ENCODE measurements at places on chromosomes 2 and 18.

DNA sequence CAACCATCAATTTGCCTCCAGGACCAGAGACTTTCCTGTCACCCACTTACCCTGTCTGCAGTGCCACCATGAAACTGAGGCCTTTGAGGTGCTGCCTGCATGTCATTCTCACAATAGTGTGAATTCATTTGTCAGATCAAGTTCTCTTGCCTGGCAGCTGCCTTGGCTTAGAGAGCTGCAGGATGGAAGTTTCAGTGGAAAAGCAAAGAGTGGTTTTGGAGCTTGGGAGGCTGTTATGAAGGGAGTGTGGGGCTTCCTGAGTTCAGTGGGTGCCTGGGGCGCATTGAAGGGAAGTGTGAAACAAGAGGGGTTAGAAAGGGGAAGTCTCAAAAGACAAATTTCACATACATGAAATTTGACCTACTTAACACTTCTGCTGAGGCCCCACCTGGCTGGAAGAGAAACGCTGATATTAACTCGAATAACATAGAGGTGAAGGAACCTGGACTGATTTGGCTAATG is 7.9 kb upstream of the LBH start:
- no peak for DNase-seq

DNA sequence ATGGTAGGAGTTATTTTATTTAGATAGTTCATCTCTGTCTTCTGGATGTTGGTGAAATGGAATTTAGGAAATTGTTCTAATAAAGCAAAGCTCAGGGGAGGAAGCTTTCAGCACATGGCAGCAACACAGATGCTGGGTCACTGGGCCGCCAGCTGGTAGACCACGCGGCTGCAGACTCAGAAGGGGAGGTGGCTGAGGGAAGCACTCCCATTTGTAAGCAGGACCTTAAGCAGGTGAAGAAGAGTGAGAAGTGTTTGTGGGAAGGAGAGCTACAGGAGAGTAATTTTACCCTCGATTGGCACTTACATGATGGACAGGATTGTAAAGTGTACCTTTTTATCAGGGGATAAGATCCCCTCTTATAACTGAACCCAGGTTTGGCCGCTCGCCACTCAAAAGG is 24.4 kb downstream of the NMS start:
- no peak for DNase-seq

- no peak for DNase-seq
These were observed 101.6 kb upstream of the SIX3 start for GRCh38 chr2:44839771-44840502.

DNA sequence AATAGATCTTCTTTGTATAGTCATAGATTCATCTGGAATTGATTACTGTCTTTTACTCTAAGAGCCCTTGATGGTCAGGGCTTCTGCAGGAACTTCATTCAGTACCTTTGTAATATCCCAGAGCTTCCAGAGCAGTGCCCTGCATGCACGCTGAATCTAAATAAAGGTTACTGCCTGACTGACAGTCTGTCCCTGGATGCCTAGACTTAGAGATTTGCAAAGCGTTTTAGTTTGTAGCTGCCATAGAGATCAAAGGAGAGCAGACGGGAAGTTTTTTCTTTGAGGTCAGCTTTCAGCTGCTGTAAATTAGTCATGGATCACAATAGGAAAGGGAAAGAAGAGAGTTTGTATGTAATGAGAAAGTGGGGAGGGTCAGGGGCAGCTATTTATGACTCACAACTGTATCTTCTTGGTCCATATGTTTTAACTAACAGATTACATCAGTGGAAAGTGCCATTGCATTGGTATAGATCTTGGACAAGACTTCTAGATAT is 45.2 kb upstream of the NYAP2 start:
- no peak for DNase-seq

- no peak for DNase-seq
These were observed 65.9 kb downstream of the CDH20 start for GRCh38 chr18:61398961-61399705.

GRCh38 chr2:1837022-1837421 is 92.7 kb upstream of the PXDN start:
- DNase-seq, result no peak

DNA sequence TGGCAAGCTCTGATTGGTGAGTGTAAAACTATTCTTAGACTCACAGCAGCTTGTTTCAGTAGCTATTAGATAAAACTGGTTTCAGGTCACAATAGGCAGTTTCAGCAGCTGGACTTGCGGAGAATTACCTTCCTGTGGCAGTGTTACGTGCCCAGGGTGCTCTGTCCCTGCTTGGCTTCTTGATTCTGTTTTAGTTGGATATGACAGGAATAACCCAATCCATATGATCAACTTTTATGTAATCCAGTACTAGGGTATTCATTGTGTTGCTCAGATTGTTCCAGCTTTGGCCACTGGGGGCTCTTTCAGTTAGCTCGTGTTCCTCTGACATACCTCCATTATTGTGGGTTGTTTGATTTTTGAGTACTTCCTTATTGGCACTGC is 43.1 kb downstream of the INPP4A start:
- no peak for DNase-seq

DNA sequence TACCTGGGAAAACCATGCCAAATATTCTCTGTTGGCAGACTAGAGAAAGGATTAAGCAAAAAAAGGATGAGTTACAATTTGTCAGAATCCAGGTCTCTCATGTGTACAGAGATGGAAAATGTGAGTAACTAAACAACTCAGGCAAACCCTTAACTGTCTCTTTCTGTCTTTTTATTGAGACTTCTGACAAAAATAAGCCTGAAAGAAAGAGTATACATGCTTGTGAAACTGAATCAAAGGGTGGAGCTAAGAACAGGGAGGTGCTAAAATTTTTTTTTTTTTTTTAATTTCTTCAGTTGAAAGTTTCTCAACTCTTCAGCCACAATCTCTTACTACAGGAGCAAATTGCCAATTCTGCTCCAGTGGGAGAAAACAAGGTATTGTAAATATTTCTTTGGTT is at the start of gene SERPINB10:
SERPINB10 (plus strand) TSS at position 295 of the 400 bp plus-strand sequence. CDS start 7,553 bp downstream, outside the sequence.
- no peak for DNase-seq

DNA sequence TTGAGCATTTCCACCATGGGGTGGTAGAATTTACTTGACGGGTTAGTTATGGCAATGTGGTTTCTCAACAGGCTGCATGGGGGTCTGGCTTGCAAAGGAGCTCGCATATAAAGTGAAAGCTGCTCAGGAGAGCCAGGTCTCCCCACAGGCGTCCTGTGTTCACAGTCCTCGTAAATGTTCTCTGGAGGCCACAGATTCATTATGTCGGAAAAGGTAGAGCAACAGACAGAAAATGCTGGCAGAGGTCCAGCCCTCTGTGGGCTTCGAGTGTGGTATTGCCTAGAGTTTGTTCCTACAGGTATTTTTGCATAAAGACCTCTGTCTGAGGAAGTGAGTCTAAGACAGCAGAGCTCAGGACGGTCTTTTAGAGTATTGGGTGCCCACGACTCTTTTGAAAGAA is 96.4 kb downstream of the CDCA7 start:
- peak; percentile 7 for DNase-seq

DNA sequence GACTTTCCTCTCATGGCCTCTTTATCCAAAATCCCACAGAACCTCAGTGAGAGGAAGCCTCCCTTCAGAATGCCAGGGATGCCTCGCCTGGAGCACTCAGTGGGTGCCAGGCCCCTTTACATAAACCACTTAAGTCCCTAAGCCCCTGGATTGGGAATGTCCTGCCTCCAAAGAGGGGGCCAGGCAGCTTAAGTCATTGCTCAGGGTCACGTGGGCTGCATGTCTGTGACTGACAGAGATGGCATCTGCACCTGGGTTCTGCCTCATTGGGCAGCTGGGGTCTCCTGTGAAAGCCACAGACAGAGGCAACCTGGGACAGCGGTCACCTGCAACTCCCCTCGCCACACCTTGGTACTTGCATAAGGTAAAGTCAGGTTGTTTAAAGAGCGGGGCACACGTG is 93.5 kb downstream of the MYT1L start:
- no peak for DNase-seq

GRCh38 chr2:1546023-1546591 is 132.8 kb downstream of the TPO start:
- DNase-seq, result no peak

DNA sequence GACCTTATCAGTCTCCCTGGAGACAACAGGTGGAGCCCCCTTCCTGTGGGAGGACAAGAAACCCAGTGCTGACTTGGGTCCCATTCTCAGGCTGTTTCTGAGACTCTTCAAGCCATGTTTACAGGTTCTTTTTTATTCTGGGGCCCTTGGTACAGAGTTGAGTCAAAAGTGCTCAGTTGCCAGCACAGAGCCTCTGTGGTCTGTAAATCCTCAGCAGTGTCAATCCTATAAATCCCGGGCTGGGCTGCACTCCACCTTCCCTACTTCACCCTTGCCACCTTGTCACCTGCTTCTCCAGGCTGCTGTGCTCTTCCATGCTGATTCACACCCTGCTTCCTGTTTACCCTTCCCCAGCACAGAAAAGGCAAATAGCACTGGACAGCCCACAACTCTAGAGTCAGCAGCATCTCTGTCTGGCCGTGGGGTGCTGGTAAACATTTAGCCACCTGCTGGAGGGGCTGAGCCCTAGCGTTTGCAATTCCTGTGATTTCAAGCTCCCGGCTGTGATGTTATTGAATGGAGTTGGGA is 74.7 kb downstream of the TNFRSF11A start:
- no peak for DNase-seq

DNA sequence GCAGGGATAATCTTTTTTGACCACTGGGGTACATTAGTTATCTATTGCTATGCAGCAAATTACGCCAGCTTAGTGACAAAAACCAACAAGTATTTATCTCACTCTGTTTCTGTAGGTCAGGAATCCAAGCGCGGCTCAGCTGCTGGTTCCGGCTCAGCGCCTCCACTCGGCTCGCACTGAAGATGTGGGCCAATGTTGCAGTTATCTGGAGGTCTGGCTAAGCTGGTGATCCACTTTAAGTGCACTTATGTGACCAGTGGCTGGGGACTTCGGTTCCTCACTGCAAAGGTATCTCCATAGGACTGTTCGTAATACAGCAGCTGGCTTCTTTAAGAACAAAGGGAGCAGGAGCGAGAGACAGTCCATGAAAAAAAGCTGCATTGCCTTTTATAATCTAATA is 591.9 kb downstream of the TMEM182 start:
- DNase-seq, result no peak

GRCh38 chr18:57094175-57094574 is 52.7 kb upstream of the BOD1L2 start:
- DNase-seq, result no peak

- no peak for DNase-seq
These were observed 3.6 kb upstream of the DOK6 start for GRCh38 chr18:69397096-69397495.

- DNase-seq, result no peak
These were observed 209.1 kb downstream of the FSIP2 start for GRCh38 chr2:185947722-185948121.

GRCh38 chr2:239522002-239522739 is 121.4 kb upstream of the HDAC4 start:
- no peak for DNase-seq

DNA sequence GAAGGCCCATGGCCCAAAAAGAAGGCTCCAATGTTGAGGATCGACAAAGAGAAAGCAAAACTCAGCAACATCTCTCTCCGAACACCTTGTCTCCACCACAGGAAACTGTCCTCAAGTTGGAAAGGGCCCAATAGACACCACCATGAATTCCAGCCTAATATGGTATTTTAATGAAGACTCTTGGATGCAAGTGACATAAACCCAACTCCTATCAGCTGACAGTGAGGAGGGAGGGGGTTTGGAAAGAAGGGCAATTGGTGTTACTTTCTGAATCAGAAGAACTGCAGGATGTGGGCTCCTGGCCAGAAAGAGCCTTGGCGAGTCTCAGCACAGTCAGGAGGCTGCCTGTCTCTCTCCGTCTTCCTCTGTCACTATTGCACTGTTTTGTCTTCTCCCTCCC is 40.3 kb upstream of the SIGLEC15 start:
- DNase-seq, result no peak

DNA sequence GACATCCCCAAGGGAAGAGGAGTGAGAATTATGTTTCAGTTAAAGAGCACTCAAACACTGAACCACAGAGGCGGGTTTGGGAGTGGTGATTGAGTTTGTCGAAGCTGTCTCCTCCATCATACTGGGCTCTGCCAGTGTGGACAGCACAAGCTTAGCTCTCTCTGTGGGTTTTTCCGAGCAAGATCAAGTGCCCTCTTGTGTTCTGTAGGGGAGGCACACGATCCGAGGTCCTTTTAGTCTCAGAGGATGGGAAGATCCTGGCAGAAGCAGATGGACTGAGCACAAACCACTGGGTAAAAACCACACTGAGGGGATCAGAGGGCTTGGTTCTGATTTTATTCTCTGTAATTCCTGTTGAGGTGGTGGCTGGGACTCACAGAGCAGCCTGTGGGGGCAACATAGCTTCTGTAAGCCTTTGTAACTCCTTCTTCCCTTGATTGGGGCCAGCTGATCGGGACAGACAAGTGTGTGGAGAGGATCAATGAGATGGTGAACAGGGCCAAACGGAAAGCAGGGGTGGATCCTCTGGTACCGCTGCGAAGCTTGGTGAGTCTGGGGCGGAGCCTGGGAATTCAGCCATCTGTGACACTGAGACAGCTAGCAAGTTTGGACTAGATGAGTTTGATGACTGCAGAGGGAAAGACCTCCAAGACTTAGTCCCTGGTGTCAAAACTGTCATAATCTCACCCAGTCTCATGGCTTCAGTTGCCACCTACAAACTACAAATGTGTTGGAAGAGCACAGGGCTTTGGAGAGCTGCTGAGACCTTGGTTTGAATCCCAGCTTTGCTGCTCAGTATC is 2.0 kb downstream of the NAGK start:
- no peak for DNase-seq

GRCh38 chr2:144516411-144516980 is 3.4 kb downstream of the ZEB2 start:
- no peak for DNase-seq

DNA sequence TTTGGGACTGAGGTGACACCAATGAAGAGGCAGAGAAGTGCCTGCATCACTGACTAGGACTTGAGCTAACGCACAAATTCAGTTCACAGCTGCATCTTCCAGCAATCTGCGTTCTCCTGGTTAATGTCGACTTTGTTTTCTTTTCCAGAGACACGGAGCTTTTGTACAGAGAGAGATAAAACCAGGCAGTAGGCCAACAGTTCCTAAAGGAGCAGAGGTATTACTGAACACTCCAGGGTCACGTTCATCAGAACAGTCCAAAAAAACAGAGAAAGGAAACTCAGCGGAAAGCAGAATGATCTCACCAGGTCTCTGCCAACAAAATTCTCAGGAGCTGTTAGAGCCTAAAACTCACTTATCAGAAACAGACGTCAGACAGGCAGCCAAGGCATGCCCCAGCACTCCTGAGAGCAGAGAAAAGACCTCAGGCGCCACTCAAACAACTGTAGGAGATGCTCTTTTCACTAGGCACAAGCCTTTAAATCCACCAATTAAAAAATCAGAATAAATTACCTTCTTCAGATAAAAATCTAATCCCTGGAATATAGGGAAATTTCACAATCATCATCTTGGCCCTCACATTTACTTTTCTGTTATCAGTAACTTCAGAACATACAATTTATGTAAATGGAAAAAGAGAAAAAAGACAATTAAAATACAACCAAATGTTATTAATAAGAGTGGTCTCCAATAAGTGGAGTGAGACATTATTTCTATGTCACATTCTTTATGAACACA is 95.9 kb upstream of the SPTBN1 start:
- DNase-seq, result no peak

- no peak for DNase-seq
These were observed 88.9 kb upstream of the SLC35G4 start for GRCh38 chr18:11520536-11520935.

GRCh38 chr18:50790948-50791347 is 28.9 kb downstream of the MRO start:
- DNase-seq, result no peak

GRCh38 chr2:64402876-64403275 is 51.1 kb upstream of the LGALSL start:
- DNase-seq, result no peak

- no peak for DNase-seq
These were observed 20.6 kb upstream of the WIPF1 start for GRCh38 chr2:174618179-174618578.

- DNase-seq, result no peak
These were observed 54.2 kb downstream of the MDH1 start for GRCh38 chr2:63642946-63643345.
